ENCODE measurements at places on chromosomes 16 and 17.

DNA sequence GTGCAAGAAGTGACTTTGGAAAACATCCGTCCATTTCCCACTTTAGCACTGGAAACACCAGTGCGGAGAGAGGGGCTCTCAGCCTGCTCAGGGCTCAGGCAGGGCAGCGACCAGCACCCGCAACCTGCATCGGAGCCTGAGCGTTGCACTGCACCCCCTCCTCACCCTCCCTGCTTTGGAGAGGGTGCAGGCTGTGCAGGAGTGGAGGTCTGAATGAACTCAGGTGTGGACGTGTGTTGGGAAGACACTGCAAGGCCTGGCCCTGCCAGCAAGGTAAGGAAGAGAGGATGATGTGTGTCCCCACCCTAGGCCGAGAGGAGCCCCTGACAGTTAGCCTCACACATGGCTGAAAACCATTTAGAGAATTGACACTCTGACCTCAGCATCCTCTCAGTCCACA lies 81.8 kb downstream of the NT5M start:
- no peak for DNase-seq

DNA sequence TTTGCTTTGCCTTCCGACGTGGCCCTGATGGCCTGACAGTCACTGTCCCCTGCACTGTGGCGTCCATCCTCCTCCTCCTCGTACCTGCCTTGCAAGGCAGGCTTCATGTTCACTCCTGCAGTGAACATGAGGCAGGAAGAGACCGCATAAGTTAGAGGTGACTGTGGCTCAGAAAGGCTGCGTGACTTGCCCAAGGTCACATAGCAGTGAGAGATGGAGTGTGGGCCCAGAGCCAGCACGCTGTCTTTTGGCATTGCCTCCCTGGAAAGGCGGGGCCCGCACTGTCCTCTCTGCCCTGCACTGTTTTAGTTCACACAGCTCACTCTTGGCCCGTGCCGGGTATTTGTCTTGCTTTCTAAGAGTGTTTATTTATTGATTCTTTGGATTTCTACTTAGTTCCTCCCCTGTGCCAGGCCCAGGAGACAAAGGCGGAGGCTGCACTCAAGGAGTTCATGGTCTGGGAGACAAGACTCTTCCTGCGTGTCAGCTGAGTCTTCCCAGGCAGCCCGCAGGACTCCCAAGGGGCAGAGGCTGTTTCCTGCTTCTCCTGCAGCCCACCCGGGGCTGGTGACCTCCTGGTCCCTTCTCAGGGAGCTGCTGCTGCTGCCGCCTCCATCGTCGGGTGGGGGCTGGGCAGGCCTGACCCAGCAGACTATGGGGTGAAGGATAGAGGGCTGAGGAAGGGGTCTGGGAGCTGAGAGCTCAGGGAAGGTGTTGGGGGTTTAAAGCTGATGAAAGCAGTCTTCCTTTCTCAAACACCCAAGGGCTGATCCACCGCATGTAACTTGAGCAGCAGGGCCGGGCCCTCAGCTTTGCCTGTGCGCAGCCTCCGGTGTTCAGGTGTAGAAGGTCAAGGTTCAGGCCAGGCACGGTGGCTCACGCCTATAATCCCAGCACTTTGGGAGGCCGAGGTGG lies 12.7 kb downstream of the CYGB start:
- peak; percentile 73 for DNase-seq

- DNase-seq = peak; percentile 12
Measured at GRCh38 chr16:12584488-12585233, 219.0 kb downstream of the CPPED1 start.

DNA sequence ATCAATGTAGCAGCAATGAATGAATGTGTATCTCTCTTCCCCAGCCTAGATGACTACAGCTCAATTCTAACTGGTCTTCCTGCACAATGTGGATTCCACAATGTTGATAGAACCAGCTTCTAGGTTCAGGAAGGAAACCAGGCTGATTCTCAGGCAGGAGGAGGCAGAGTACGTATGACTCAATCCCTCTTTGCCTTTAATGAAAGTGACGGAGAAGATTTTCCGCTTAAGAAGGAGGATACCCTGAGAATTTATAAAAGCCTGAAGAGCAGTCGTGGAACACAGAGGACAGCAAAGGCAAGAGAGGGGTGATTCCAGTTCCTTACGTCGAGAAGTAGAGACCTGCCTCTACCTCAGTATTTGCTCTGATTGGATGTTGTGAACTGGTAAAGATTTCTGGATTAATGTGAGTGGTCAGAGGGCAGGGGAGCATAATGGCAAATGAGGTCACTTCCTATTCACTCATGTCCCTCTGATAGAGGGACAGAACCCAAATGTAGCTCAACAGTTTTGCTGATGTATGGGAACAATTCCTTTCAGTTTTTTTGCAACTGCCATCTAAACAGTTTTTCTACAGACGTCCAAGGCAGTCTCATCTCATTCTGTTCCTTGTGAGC lies 15.0 kb upstream of the SLC16A11 start:
- peak; percentile 56 for DNase-seq

DNA sequence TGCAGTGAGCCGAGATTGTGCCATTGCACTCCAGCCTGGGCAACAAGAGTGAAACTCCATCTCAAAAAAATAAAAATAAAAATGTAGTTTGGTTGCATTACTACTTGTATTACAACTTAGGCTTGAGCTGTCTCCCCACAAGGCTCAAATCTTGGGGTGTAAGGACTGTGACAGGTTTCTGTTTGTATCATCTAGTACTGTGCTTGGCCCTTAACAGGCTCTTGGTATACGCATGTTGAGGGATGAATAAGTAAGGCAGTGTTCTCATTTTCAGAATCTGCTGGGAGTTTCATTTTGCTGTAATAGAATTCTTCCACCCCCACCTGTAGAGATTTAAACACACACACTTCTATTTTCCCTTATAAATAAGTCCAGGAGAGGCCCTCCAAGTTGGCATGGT lies 289.4 kb upstream of the EEF2KMT start:
- no peak for DNase-seq

GRCh38 chr17:76678330-76678729 lies 32.4 kb downstream of the MXRA7 start:
- no peak for DNase-seq

- DNase-seq = no peak
Measured at GRCh38 chr17:31314782-31315100, 887 bp upstream of the EVI2B start.

- DNase-seq = no peak
Measured at GRCh38 chr16:75225678-75226515, 7.1 kb downstream of the CTRB1 start.

- no peak for DNase-seq
Measured at GRCh38 chr17:6512552-6512951, 43.8 kb downstream of the PITPNM3 start.

DNA sequence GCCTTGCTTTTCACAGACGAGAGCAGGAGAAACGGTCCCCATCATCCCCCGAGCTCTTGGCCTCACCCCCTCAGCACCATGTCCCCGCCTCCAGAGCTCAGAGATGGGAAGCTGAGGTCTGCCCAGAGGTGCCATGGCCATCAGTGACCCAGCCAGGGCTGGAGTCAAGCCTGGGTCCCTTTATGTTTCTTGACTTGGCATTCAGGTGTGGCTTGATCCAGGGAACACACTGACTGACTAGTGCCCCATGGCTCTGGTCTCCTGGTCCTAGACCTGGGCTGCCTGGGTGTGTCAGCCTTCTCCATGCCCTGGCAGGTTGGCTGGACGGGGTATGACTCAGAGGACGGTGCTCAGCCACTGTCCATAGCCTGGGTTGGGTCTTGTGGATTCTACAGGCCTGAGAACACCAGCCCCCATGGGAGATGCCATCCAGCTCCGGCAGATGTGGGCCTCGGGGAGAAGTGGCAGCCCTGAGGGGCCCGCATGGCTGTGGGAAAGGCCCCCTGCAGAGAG lies 54.2 kb downstream of the ZFPM1 start:
- DNase-seq = no peak

GRCh38 chr17:8791910-8792270 lies 7.3 kb downstream of the MFSD6L start:
- DNase-seq = peak; percentile 37

GRCh38 chr16:2753733-2754020 lies 1.2 kb downstream of the SRRM2 start:
- no peak for DNase-seq

GRCh38 chr17:21039839-21040575 lies 2.8 kb downstream of the USP22 start:
- DNase-seq = peak; percentile 57

- peak; percentile 72 for DNase-seq
Measured at GRCh38 chr16:10521681-10522274, 58.6 kb downstream of the EMP2 start.

- no peak for DNase-seq
Measured at GRCh38 chr17:78962345-78962983, 17.3 kb downstream of the LGALS3BP start.

DNA sequence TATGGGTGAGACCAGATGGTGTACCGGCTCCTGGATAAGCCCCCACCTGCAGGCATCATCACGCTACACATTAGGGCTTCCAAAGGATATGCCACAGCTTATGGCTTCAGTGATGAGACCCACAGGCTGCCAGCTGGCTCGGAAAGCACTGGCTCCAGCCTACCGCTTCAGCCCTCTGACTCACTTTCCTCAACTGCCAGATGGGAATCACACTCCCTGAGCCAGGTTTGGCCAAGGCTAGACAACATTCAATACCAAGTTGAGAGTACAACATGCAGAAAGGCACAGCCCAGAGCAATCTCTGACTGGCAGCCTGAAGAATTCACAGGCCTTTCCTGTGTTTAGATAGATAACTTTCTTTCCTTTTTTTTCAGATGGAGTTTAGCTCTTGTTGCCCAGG lies 10.3 kb downstream of the CENPV start:
- DNase-seq = peak; percentile 60

- no peak for DNase-seq
Measured at GRCh38 chr17:28497931-28498330, 8.2 kb upstream of the FOXN1 start.

DNA sequence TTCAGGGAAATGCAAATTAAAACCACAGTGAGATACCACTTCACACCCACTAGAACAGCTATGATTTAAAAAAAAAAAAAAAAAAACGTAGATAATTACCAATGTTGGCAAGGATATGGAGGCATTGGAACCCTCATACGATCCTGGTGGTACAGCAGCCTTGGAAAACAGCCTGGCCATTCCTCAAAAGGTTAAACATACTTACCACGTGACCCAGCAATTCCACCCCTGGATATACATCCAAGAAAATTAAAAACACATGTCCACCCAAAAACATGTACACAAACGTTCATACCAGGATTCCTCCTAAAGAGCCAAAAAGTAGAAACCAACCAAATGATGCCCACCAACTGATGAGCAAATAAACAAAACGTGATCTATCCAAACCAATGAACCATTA lies 68.1 kb downstream of the GAS7 start:
- no peak for DNase-seq

DNA sequence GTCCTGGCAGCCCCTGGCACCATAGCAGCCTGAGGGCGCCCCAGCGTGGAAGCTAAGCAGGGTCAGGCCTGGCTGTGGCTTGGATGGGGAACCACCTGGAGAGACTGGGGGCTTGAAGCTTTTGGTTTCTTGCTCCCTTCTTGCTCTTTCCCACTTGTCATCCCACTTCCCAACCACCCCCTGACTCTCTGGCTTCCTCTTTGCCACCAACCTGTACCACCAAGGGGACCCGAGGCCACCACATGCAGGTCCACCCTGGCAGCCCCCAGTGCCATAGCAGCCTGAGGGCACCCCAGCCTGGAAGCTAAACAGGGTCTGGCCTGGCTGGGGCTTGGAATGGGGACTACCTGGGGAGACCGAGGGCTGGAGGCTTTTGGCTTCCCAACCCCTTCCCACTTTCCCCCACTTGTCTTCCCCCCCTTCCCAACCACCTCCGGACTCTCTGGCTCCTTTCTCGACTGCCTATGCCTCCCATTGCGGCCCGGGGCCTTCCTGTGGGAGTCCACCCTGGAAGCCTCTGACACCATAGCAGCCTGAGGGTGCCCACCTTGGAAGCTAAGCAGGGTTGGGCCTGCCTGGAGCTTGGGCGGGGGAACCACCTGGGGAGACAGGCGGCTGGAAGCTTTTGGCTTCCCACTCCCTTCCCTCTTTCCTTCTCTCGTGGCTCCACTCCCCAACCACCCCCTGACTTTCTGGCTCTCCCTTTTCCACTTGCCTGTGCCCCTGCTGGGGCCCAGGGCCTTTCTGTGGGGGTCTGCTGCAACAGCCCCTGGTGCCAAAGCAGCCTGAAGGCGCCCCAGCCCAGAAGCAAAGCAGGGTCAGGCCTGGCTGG lies 2294.4 kb downstream of the TP53TG3F start:
- DNase-seq = no peak

GRCh38 chr16:81896902-81897301 lies 114.4 kb downstream of the SDR42E1 start:
- no peak for DNase-seq

DNA sequence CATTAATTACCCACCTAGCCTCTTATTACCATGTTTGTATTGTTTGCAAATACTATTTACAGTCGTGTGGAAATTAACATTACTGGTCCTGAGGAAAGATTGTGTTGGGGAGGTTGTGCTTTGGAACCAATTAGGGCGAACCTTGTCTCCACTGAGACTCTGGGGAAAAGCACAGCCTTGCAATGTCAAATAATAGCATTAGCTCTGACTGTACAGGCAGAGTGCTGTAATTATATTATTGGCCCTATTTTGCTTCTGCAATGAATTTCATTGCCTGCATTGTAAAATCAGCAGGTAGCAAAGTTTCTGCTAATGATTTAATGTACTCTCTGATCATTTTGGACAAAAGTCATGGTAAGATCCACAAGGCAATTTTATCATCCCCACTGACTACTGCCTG lies 97.0 kb downstream of the WWOX start:
- no peak for DNase-seq

DNA sequence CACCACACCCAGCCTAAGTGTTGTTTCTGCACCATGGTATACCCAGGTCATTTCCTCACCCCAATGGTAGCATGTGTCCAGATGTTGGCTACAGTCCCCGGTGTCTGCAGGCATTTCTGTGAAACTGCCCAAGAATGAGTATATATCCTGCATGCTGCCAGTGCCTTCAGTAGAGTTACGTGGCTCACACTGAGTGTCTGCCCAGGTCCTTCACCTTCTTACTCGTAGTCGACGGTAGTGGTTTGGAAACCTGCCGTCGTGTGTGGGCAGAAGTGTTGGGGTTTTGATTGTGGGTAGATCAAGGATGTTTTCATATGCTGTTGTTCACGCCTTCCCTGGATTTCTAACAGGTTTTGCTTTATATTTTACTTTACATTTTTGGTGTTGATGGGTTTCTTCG lies 16.8 kb downstream of the TCF25 start:
- DNase-seq = no peak

DNA sequence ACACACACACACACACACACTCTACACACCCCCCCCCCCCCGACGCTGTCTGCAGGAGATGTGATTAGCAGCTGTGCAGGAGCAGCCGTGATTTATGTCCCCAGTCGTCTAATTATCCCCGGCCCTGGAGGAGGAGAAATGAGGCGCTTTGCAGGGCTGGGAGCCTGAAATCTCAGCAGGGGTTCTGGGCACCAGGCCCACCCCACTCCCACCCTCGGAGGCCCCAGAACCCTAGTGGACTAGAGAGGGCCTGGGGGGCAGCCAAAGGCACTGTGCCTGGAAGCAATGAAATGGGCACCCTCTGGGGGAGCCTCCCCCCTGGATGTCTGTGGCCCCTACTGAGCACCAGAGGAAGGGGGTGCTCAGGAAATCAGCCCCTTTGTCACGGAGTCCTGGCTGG lies 134.2 kb upstream of the CIBAR2 start:
- DNase-seq = no peak

GRCh38 chr16:11757671-11758545 lies 15.3 kb upstream of the TXNDC11 start:
- peak; percentile 60 for DNase-seq
